Caudate nucleus (tissue), 63 donors: ENCODE measurements at places on chromosomes 3 and 15.

DNA sequence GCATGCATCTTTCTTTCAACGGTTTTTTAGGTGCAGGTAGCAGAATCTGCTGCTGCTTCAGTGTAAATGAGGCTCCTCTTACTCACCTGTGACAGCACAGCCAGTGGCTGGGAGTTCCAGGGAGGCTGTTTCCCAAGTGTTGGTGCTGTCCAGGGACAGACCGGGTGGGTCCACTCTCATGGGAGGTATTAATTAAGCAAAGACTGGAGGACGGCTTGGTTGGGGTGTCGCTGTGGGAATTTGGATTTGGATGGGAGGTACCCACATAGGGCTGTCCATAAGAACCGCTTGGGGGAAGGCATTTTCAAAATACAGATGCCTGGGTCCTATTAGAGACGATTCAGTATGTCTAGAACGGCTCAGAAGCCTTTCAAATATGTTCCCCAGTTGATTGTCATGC is 42.9 kb downstream of the SV2B start:
- no peak for DNase-seq

GRCh38 chr15:79496838-79497237 is 64.7 kb downstream of the MINAR1 start:
- no peak for DNase-seq

DNA sequence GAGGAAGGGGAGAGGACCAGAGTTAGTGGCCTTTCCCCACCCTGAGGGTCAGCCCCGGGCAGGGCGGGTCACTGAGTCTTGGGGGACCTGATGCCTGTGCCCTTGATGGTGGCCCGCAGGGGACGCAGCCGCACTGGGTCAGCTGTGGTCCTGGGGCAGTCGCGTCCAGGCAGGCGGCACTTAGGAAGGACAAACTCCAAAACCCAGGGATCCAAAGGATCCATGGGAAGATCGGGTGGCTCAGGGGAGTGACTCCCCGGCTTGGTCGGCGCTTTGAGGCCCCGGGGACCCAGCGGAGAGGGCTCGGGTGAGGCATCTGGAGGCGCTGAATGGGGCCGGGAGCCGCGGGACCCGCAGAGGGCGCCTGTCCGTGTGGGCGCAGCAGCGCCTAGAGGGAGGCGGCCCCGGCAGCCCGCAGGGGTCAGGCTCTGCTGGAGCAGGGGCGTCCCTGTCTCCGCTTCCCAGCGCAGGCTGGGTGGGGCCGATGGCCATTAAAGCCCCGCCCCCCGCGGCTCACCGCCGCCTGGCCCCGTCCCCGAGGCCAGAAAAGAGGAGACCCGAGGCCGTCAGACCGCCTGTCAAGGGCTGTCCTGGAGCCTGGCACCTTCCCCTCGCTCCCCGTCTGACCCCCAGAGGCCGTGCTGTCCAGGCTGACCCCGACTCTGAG is 17.5 kb downstream of the CIDEC start:
- no peak for DNase-seq

GRCh38 chr3:149215515-149215914 is 6.1 kb downstream of the CP start:
- DNase-seq = no peak

GRCh38 chr3:106566277-106566676 is 697.5 kb upstream of the CBLB start:
- no peak for DNase-seq

DNA sequence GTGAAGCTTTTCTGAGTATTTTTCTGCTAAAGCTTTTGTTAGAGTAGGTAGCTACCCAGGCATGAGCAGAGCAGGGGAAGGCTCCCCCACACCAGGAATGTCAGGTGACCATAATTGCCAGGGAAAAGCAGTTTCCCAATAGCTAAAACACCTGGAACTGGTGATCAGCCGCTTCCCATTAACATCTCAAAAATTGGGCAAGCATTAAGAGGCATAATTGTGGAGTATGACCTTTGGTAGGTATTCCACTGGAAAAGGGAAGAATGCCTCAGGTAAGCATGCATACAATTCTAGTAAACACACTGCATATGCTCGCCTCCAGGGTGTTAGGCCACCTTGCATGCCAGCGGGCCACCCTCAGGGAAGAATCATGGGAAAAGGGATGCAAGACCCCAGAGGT is 84.5 kb downstream of the CCR1 start:
- no peak for DNase-seq

- no peak for DNase-seq
Measured at GRCh38 chr3:12965999-12966846, 107.0 kb downstream of the IQSEC1 start.

DNA sequence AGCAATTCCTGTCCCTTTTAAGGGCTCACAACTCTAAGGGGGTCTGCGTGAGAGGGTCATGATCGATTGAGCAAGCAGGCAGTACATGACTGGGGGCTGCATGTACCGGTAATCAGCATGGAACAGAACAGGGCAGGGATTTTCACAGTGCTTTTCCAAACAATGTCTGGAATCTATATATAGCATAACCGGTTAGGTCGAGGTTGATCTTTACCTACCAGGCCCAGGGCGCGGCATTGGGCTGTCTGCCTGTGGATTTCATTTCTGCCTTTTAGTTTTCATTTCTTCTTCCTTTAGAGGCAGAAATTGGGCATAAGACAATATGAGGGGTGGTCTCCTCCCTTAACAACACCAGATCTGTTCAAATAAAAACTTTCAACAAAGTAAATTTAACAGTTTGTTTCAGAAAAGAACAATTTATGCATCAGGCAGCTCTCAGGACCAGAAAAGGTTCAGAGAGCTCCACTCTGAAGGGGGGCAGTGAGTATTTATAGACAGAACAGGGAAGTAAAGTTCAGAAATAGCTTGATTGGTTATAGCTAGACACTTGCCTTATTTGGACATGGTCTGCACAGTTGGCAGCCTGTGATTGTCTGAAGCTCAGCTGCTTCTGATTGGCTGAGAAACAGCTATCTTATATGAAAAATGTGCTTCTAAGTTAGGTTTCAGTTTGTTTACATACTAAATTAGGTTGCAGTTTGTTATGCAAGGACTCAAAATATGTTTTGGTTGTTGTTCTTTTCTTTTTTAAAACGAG is 17.2 kb upstream of the B4GALT4 start:
- DNase-seq = no peak

GRCh38 chr3:113075588-113075987 is 84.8 kb downstream of the GTPBP8 start:
- no peak for DNase-seq

- DNase-seq = no peak
Measured at GRCh38 chr3:39751286-39751685, 58.1 kb upstream of the MYRIP start.

- DNase-seq = no peak
Measured at GRCh38 chr3:187900993-187901755, 155.9 kb upstream of the BCL6 start.

- no peak for DNase-seq
Measured at GRCh38 chr3:158912188-158912587, 110.3 kb downstream of the MFSD1 start.

DNA sequence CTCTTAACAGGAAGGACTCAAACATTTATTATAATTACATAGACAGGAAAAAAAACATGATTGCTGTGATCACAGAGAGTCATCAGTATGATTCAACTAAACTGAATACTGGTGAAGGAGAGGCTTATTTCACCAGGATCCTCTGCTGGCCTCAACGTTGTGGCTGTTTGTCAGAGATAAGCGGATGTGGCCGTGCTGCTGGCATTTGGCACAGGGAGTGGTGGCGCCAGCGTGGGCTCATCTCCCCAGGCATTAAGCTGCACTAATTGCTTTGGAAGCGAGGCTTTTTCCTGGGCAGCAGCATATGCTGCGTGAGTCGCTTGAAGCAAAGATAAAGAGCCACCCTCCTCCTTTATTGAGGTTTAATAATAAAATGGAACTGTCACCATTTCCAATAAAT is 306.7 kb downstream of the LRTM1 start:
- no peak for DNase-seq
